A673 (cell line): ENCODE measurements at places on chromosomes 13 and 19.

GRCh38 chr19:1747285-1748114, 5.8 kb upstream of the ONECUT3 start:
- DNase-seq: no peak

- DNase-seq: peak; percentile 23
Measured at GRCh38 chr19:51439021-51439465, 19.2 kb downstream of the SIGLEC8 start.

DNA sequence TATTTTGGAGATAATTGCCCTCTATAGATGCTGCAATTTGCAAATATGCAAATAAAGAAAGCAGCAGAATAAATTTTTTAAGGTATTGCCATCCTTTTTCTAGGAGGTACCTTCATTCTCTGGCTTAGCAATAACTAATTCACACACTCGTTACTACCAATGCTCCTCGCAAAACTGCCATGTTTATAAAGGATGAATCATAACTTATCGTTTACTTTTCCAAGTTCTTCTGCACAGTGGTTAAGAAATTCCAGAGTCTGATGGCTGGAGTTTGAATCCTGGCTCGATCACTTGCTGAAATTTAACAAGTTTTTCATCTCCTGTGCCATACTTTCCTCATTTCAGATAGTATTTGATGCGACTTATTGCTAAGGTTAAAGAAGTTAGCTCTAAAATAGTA, 708.6 kb upstream of the KLHL1 start:
- DNase-seq: no peak

GRCh38 chr13:53182724-53183123, 154.1 kb downstream of the OLFM4 start:
- DNase-seq: no peak

DNA sequence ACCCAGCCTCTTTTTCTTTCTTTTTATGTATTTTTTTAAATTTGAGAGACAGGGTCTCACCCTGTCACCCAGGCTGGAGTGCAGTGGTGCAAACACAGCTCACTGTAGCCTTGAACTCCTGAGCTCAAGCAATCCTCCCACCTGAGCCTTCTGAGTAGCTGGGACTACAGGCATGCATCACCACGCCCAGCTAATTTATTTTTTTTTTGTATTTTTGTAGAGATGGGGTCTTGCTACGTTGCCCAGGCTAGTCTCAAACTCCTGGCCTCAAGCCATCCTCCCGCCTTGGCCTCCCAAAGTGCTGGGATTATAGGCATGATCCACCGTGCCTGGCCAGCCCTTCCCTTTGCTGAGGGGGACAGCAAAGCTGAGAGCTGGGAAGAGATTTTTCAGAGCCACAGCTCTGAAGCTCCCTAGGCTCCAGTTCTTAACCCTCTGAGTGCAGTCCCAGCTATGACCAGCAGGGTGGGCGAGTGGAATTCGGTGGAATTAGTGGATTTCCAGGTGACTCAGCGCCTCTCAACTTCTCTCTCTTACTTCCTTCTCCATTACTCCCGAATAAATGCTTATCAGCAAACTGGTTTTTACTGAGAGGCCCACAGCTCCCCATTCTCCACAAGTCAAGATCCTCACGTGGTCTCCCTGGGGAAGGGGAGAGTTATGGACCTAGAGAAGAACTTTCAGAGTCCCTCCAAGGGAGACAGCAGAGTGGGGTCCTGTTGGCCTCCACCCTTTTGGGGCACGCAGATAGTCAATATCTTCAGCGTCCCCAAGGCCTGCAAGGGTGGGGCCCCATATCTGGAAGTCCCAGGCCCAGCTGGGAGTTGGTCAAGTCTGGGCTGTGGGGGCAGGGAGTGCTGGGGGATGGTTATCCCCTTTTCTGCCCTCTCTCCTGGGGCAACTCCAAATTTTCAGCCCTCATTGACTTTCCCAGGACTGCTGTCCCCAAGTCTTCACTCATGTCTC, 1.2 kb downstream of the BLVRB start:
- peak; percentile 94 for DNase-seq

- peak; percentile 32 for DNase-seq
Measured at GRCh38 chr13:78881751-78882150, 222.8 kb upstream of the OBI1 start.

DNA sequence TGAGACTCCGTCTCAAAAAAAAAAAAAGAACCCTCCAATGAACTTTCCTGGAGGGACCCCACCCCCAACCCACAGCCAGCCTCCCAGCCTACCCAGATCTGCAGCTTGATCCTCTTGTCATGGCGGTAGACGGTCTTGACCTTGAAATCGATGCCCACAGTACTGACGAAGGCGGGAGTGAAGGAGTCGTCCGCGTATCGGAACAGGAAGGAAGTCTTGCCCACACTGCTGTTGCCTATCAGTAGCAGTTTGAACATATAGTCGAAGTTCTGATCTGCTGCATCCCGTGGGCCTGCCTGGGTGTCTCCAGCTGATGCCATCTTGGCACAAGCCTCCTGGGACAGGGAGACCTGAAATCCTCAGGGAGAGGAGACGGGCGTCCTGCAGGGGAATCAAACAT, 2.4 kb downstream of the RAB3D start:
- DNase-seq: no peak

DNA sequence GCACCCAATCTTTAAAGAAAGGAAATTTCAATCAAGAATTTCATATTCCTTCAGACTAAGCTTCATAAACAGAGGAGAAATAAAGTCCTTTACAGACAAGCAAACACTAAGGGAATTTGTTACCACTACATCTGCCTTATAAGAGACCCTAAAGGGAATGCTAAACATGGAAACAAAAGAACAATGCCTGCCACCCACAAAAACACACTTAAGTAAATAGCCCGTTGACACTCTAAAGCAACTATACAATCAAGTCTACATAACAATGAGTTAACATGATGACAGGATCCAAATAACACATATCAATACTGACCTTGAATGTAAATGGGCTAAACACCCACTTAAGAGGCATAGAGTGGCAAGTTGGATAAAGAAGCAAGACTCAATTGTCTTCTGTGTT, 1056.9 kb upstream of the ATXN8OS start:
- no peak for DNase-seq

DNA sequence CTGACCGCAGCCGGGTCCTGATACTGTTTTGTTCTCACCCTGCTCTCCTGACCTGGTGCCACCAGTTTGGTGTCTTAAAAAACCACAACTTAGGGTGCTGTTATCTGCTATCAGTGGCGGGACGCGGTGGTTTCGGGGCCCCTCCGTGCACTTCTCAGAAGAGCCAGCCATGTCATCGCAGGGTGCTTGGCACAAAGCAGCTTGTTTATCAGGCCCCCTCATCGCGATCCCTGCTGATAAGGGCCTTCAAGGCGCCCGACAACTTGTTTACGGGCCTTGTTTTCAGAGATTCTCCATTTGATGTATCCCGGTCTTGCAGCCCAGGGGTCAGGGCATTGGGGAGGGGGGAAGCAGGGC, 58.1 kb upstream of the KLF2 start:
- no peak for DNase-seq

GRCh38 chr19:53131085-53131590, 1.6 kb downstream of the ZNF415 start:
- no peak for DNase-seq

DNA sequence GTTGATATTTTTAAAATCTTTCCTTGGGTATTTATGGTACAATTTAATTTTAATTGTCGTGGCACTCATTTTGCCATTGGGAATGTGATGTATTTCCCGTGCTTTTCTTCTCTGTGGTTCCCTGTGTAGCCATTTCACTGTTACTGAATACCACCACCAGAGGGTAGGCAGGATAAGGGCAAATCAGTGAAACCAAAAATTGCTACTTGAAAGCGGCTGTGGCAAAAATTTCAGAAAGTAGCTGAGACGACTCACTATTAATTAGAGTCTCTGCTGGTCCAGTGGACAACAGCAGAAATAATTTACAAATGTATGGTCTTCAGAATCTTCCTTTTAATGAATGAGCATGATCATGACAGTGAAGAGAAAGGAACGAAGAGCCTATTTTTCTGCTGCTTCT, 34.4 kb upstream of the MIR17HG start:
- peak; percentile 51 for DNase-seq

DNA sequence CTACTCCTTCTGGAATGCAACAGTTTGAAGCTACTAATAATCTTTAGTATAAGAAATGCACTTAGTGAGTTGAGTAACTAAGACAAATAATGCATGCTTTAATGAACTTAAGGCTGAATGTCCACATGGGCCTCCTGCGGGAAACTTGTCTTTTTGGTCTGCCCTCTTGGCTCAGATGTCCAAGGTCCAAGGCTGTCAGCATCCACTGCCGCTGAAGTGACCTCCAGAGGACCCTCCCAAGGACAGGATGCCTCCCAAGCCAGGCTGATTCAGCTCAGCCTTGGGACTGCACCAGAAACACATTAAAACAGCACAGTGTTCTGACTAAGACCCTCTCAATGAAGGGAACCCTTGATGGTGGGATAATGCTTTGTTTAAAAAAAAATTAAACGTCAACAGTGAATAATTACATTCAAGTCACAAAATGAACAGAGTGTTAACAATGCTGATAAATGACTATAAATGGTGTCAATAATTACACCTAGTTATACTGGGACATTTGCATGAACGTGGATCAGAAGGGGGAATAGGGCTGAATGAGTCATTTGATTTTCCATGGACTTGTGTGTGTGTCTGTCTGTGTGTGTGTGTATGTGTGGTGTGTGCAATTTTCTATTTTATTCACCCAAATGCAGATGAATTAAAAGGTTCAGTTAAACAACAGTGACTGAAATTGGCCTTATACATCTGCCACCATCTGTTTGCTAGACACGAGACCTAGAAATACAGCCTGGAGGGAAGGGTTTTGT, 150.5 kb downstream of the COL4A1 start:
- DNase-seq: no peak

DNA sequence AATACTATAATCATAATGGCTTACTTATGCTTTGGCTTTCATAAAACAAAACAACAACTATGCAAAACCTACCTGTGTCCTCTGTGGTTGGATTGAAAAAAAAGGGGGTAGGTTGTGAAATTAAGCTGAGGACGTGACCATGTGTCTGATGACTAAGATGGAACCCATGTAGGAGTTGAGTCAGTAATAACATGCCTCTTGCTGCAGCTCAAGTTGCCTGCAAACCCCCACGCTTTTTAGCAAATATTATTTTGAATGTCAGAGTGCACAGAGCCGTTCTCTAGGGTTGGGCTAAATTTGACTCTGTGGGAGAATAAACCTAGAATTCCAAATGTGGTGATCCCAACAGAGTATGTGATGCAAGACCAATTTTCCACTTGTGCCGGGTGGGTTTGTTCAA, 209.3 kb downstream of the KCNRG start:
- no peak for DNase-seq

DNA sequence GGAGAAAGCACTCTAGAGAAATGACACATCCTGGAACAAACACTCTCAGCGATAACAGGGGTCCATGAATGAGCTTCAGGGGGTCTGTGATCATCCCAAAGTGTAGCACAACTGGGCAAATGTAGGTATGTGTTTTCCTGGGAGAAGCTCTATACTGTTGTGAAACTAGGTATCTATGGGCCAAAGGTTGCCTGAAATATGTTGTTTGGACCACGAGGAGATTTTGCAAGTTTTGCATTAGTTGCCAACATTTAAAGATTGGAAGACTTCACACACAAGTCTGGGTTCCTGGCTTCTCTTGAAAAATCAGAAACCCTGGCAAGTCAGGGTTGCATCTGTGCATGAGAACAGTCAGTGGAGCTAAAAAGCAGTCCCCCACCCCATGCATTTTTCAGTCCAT, 26.7 kb upstream of the POU2F2 start:
- no peak for DNase-seq

GRCh38 chr13:76769271-76769791, 116.9 kb downstream of the KCTD12 start:
- DNase-seq: no peak

- peak; percentile 98 for DNase-seq
Measured at GRCh38 chr19:11137542-11138384, 17.8 kb downstream of the SPC24 start.

DNA sequence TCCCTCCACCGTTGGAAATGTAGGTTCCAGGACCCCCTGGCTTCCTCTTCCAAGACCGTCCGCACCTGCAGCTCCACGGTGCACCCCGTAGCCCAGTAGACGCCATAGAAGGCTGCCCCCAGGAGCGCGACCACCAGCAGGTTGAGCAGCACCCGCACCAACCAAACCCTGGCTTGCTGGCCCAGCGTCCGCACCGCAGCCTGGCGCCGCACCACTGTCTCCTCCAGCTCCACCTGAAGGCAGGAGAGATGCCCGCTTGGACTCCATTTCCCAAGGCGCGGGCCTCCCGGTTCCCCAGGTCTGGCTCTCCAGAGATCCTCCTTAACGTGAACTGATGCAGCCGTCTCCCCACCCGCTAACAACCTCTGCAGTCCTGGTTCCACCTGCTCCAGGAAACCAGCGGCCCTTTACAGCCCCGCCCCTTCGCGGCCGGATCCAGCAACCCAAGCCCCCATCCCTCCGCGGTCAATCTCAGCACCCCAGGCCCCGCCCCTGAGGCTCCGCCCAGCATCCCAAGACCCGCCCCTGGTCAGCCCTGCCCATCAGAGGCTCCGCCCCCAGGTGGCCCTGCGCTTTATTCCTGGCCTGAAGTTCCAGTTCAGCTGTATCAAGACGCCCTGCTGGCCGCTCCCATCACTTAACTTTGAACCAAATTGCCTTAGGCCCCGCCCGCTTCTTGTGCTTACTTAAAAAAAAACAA, 5.0 kb upstream of the LENG1 start:
- DNase-seq: peak; percentile 26

- peak; percentile 45 for DNase-seq
Measured at GRCh38 chr19:40521276-40521675, 54.5 kb downstream of the SPTBN4 start.

DNA sequence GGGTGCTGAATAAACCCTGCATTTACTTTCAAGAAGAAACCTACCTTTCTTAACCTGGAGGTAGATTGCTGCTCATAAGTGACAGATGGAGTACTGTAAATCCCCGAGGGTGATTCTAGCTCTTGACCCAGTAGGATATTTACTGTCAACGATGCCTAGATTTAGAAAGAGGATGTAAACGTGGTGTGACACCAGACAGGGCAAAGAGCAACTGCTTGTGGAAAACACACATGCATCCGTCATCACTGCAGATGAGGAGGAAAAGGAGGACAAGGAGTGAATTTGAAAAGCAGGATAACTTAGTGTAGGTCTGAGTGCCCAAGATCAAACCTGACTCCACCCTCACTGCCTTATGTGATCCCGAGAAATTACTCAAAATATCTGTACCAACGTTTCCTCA, 9.8 kb upstream of the CLN5 start:
- DNase-seq: no peak

DNA sequence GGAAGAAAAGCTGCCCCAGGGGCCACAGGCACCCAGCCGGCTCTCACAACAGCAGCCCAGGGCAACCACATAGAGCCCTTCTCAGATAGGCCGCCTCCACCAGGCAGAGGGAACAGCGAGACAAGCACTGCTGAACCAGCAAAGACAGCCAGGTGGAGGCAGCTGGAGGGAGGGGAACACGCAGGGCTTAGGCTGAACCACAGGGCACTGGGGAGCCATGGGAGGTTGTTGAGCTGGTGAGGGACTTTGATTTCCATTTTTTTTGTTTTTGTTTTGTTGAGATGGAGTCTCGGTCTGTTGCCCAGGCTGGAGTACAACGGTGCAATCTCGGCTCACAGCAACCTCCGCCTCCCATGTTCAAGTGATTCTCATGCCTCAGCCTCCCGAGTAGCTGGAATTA, 3.5 kb downstream of the GAMT start:
- DNase-seq: no peak

GRCh38 chr19:7701654-7702457, at the start of gene FCER2:
Gene FCER2 (minus strand): TSS chr19:7702131. CDS start chr19:7699760, 2,371 bp downstream.
- DNase-seq: no peak

GRCh38 chr13:80250213-80250810, 90.6 kb downstream of the SPRY2 start:
- no peak for DNase-seq

GRCh38 chr13:24304620-24305019, 4.8 kb upstream of the C1QTNF9 start:
- no peak for DNase-seq
